Endothelial cell (in vitro differentiated cells): ENCODE measurements at places on chromosomes 4 and X.
A peak's percentile ranks its signal among the peaks of the same experiment; 100 is the strongest.

GRCh38 chrX:108036298-108036973 lies 8.4 kb upstream of the VSIG1 start:
- no peak for DNase-seq

- no peak for DNase-seq
These were observed 551.5 kb upstream of the PITX2 start for GRCh38 chr4:111174331-111174730.

GRCh38 chrX:11472879-11473278 lies 179.7 kb downstream of the AMELX start:
- no peak for DNase-seq

DNA sequence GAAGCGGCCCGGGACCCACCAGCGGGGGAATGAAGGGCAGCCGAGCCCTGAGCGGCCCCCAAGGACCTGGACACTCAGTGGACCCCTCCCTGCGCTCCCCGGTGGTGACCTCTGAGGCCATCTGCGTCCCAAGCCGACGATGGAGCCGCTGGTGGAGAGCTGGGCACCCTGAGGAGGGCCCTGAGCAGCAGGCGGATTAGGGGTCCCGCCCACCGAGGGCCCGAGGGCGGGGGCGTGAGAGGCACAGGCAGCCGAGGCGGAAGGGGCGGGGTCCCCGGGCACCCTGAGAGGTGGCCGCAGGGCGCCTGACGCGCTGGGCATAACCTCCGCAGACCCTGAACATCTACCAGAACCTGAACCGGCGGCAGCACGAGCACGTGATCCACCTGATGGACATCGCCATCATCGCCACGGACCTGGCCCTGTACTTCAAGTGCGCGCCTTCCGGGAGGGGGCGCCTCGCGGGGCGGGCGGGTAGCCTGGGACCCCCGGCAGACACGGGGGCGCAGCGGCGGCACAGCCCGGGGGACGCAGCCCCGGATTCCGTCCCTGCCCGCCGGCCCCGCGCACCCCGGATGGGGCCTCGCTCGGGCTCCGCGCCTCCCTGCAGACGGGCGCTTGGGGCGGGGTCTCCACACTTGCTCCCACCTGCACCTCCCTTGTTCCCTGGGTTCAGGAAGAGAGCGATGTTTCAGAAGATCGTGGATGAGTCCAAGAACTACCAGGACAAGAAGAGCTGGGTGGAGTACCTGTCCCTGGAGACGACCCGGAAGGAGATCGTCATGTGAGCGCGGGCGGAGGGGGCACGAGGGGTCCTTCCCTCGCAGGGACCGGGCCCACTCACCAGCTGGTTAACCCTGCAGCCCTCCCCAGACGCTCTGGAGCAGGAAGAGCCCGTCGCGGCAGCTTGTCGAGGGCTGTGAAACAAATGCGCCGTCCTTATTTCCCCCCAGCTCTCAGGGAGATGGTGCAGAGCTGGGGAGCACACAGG lies 10.3 kb downstream of the ATP5ME start:
- peak; percentile 50 for DNase-seq

GRCh38 chr4:72677886-72678285 lies 108.9 kb upstream of the ADAMTS3 start:
- DNase-seq = no peak

GRCh38 chr4:105154576-105154975 lies 7.9 kb downstream of the TET2 start:
- no peak for DNase-seq

- DNase-seq = no peak
These were observed 42.0 kb upstream of the PROM1 start for GRCh38 chr4:16125571-16126445.

DNA sequence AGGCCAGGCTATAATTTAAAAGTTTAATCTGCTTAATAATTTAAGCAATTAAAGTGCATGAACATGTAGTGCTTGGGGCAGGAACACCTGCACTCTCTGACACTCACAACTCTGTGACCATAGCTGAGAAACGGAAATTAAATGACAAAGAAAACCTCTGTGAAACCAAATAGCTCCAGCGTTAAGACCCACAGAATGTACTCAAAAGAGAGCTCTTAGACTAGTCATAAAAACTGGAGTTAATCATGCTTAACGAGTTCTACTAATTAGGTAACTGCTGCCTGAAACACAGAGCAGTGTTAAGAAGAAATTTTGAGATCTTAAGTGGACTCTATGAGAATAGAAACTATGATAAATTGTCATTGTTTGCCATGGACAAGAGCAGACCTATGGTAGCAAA lies 174.4 kb upstream of the SPIN4 start:
- DNase-seq = no peak

GRCh38 chr4:46388857-46389256 lies 1.1 kb downstream of the GABRA2 start:
- DNase-seq = no peak

DNA sequence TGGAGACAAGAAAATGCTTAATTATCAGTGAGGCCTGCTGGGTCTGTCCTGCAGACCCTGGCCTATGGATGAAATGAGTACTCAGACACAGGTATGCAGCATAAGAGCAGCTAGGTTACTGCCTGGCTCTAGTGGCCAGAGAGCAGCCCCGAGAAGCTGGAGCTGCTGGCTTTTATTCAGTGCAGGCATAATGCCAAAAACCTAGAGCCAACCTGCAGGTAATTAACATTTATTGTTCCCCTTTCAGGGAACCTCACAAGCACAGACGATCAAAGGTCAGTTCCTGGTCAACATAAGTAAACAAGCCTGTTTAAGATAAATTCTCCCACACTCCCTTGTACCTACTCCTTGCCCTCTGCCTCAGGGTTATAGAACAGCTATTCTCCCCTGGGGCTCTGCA lies 13.3 kb downstream of the IDS start:
- no peak for DNase-seq

GRCh38 chr4:71209161-71209560 lies 129.7 kb upstream of the SLC4A4 start:
- DNase-seq = no peak

DNA sequence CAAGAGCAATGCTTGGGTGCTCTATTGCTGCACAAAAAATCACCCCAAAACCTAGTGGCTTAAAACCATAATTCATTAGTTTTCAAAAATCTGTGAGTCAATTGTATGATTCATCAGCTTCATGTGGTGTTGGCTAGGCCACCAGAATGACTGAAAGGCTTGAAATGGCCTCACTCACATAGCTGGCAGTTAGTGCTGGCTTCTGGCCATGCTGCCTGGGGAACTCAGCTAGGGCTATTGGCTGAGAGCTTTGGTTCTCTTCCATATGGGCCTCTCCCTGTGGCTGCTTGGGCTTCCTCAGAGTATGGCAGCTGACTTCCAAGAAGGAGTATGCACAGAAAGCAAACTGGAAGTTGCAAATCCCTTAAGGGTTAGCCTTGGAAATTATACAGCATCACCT lies 3.1 kb upstream of the MTMR1 start:
- DNase-seq = no peak

DNA sequence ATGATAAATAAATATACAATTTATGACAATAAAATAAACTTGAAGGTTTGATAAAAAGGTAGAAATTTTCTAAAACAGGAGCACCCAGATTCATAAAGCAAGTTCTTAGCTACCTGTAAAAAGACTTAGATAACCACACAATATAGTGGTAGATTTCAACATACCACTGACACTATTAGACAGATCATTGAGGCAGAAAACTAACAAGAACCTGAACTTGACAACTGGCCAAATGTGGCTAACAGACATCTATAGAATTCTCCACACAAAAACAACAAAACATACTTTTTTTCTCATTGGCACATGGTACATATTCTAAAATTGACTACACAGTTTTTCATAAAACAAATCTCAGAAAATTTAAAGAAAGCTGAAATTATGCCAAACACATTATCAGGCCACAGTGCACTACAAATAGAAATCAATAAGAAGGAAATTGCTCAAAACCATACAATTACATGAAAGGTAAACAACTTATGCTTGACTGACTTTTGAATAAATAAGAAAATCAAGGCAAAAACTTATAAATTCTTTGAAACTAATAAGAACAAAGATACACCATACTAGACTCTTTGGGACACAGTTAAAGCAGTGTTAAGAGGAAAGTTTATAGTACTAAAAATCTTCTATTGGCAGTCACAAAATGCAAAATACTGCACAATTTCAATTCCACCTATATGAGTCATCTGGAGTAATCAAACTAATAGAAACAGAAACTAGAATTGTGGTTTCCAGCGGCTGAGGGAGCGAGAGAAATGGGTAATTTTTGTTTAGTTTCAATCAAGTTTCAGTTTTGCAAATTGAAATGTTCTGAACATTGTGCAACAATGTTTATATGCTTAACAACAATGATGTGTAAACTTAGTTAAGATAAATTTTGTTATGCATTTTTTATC lies 925.6 kb downstream of the SH3BGRL start:
- DNase-seq = no peak

DNA sequence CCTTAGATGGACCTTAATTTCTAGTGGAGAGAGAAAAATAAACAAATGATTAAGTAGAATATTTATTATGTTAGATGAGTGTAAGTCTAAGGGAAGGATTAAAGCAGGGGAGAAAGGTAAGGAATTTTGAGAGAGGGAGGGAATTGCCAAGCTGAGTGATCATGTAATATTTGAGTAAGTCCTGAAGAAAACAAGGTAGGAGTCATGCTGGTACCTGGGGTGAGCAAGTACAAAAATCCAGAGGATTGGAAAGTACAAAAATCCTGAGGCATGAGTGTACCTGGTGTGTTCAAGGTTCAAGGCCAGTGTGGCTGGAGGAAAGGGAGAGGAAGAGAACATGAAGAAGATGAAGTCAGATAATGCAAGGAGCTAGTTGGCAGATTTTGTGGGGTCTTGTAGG lies 87.2 kb upstream of the MYOZ2 start:
- no peak for DNase-seq

DNA sequence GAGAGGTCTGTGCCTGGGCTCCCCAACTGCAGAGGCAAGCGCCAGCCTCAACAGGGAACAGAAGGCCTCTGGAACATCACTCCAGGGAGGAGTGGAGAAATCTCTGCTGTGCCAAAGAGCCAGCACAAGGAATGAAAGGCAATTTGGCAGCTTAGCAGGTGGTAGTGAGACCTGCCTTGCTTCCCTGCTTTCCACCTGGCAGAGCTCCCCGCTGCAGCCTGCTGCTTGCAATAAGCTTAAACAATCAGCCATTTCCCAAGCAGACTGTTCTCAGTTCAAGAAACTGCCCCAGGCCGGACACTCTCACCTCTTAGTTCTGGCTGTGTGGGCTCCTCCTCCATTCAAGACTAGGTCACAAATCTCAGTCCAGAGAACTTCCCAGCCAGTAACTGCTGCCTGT lies 370.6 kb downstream of the MAGEB5 start:
- no peak for DNase-seq

- no peak for DNase-seq
These were observed 125.7 kb downstream of the RPA4 start for GRCh38 chrX:97009391-97009790.

GRCh38 chrX:86171366-86171765 lies 23.1 kb downstream of the DACH2 start:
- DNase-seq = peak; percentile 23

- DNase-seq = no peak
These were observed 49.1 kb downstream of the PRKG2 start for GRCh38 chr4:81165861-81166430.

DNA sequence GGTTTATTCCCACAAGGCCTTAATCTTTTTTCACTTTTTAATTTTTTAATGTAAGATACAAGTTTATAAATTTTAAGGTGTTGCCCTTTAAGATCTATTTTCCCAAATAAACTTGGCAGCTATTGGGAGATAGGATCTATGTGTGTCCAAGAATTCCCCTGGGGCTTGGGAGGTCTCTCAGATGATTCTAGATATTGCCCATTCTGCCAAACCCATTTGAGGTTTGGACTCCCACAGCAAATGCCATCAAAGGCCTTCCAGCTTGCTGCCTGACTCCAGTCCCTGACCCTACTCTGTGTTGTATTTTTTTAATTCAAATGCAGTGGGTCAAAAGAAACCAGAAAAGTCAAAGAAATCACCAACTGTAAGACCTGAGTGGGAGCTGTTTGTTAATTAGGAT lies 120.0 kb upstream of the CHRDL1 start:
- no peak for DNase-seq

GRCh38 chr4:2651546-2651945 lies 104.6 kb downstream of the TNIP2 start:
- no peak for DNase-seq

- DNase-seq = no peak
These were observed 114.8 kb downstream of the REELD1 start for GRCh38 chr4:146329050-146329716.
